CD14-positive monocyte (primary cell): ENCODE measurements at places on chromosomes 4 and X.

- peak; percentile 28 for DNase-seq
These were observed 36.3 kb downstream of the IL21 start for GRCh38 chr4:122584519-122584918.

- DNase-seq = no peak
These were observed 14.7 kb downstream of the TRIM2 start for GRCh38 chr4:153218961-153219360.

- DNase-seq = no peak
These were observed 238.2 kb downstream of the C4orf33 start for GRCh38 chr4:129334136-129334535.

- DNase-seq = no peak
These were observed 222.3 kb downstream of the CPE start for GRCh38 chr4:165600959-165601683.

- DNase-seq = no peak
These were observed 75.6 kb upstream of the MSX1 start for GRCh38 chr4:4783847-4784246.

GRCh38 chrX:110146521-110146920 is 143.6 kb downstream of the TMEM164 start:
- DNase-seq = peak; percentile 20

DNA sequence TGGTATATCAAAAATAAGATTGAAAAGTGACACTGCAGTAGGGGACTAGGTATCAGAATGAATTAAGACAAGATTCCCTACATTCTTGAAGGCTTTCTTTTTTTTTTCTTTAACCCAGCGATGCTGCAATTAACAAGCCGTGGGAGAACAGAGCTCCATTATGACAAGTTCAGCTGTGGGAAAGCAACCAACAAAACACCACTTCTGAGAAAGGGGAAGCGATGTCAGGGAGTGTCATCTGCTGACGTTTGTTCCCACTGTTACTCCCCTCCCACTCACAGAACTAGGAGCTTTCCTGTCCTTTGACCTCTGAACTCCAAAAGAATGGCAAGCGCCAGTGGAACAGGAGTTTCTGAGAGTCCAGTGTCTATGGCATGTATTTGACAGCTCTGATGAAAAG is 90.2 kb upstream of the SLITRK2 start:
- no peak for DNase-seq

- no peak for DNase-seq
These were observed 67.3 kb downstream of the C4orf46 start for GRCh38 chr4:158604369-158604768.

DNA sequence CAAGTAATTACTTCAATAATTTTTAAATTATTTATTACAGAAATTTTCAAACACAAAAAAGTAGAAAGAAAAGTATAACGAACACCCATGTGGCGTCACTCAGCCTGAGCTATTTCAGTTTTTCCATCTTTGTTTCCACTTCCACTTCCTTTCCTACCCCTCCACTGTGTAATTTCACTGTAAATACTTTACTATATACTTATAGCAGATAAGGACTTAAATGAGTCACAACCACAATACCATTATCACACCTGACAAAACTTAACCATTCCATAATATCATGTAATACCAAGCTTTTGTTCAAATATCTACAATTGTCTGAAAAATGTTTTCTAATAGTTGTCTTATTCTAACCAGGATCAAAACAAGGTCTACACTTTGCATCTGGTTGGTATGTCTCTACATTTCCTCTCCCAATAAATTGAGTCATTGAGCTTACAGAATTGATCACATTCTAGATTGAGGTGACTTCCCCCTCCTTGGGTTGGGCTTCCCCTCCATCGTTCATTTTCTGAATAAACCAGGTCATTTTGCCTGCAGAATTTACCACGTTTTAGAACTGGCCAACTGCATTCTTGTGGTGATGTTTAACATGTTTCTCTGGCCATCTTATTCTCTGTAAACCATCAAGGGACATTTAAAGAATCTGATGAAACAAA is 48.7 kb downstream of the ATP10D start:
- no peak for DNase-seq

DNA sequence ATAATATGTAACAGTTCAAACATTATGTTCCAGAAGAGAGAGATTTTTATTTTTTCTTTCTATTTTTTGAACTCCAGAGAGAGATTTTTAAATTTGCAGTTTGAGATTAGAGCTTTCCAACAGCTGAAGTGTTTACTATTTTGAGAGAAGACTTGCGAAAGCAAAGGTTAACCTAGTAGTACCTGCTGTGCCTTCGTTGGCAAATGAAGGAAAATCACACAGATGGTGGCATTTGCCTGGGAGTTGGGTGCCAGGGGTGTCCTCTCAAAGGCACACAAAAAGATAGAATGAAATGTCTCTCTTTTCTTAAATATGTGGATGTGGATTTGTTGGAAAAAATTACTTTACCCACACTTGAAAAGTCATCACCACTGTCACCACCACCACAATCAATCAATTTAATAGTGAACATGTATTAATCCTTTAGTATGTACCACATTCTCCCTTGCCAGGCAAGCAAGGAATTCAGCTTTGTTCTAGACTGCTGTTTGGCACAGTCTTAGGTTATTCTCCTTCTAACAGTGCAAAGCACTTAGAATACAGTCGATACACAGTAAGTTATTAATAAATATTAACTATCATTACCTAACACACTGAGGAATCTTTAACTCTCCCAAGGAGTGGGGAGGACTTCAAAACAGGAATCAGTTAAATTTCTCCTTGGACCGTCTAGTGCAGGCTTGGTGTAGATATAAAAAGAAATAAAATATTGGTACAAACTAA is 838.2 kb upstream of the FTHL17 start:
- DNase-seq = no peak

DNA sequence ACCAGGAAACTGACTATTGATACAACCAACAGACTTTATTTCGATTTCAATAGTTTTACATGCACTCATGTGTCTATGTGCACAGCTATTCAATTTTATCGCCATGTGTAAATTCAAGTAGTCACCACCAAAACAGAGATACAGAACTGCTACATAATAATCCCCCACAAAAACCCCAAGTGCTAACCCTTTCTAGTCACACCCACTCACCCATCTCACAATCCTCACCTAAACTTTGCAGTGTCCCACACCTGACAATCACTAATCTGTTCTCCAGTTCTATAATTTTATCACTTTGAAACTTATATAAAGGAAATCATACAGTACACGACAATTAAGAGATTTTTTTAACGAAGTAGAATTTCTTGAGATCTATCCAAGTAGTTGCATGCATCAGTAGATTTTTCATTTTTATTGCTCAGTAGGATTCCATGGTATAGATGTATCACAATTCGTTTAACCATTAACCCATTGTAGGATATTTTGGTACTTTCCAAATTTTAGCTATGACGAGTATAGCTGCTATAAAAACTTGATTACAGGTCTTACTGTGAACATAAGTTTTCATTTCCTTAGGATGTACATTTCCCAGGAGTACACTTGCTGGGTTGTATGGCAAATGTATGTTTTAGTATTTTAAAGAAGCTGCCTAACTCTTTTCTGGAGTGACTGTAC is 85.9 kb downstream of the CASK start:
- DNase-seq = no peak

GRCh38 chrX:68666580-68666979 is 19.1 kb downstream of the STARD8 start:
- DNase-seq = peak; percentile 68

DNA sequence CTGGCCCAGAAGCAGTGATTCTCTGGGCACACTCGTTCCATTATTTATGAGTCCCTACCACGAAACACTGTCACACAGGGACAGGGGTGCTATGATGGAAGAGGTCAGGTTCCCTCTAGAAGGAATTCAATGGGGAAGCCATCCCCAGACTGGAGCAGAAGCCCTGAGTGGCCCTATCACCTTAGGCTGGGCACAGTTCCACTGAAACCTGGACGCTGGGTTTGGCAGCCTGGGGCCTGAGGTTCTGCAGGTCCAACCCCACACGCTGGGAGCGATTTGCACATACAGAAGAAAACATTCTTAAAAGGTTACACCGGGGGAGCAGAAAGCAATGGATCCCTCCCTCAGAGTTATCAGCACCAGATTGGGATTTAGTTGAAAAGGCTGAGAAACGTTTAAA is 63.3 kb downstream of the PHKA2 start:
- no peak for DNase-seq

DNA sequence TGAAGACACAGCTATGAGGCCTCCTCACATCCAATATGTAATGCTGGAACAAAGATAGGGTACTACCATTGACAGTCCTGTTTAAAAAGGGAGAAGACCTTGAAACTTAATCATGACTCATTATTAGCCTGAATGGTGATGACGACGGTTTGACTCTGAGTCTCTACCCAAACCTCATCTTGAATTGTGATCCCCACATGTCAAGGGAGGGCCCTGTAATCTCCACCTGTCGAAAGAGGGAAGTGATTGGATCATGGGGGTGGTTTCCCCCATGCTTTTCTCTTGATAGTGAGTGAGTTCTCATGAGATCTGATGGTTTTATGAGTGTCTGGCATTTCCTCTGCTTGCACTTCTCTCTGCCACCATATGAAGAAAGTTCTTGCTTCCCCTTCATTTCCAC is 395.3 kb upstream of the CPEB2 start:
- no peak for DNase-seq

DNA sequence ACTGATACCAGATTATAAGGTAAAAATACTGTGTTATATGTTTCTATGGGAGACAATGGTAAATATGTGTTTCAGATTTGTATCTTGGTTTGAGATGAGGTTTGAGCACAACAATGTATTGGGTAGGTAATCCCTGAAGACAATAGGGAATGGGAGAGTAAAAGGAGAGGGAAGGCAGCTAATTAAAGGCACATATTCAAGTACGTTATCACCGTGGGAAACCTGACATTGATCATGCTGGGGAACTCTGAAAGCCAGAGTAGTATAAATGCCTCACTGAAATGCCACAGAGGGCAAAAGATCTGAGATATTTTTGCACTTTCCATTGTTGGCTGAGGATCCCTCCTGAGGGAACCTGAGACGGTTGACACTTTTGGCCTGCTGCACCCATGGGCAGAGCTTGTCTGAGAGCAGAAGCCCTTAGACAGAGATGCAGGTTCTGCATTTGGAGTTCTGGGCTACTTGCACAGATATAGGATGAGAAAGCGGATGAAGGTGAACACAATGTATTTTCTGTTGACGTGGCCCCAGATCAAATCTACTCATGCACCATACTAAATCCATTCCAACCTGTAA is 506.7 kb downstream of the PCDH18 start:
- no peak for DNase-seq

DNA sequence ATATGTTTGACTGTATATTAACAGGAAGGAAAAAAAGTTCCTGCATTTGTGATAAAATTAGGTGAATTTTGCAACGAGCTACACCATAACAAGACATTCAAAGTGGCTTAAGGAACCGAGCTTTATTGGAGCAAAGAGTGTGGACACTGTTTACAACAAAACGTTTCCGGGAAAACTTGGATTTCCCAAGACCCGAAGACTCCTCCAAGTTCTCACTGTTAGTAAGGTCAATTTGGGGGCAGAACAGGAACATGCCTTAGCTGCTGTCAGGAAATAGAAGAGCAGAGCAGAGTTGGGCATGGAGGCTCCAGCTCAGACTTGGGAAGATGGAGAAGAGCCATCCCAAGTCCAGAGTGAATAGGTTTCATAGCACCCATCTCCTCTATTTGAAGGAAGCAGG is 16.5 kb downstream of the ADH6 start:
- DNase-seq = no peak

DNA sequence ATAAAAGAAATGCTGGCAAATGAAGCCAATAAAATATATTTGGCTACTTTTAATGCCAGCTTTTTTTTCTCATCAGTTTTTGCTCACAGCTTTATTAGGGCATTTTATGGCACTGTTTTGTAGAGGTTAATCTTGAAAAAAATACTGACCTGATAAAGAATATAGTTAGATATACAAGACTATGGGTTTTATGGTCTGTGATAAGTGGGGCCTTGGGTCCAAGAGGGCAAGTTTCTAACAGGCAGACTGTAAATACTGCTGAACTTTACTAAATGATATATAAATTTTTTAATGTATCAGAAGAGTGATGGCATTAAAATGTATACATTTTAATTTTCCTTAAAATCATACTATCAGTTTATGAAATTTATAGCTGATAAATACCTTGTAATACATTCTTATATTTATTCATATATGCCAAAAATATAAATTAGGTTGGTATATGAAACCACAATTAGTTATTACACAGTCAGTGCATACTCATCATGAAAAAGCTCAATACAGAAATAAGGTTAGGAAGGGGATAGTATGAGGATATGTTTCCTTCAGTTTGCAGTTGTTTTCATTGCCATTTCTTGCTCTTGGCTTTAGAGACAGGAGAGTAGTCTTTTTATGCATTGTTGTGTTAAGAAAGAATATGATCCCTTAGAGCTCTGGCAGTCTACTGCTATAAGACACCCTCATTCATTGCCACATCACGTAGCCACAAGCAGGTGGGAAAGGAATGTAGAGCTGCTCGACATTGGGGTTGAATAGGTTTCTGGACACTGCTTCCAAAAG is 146.6 kb downstream of the TLL1 start:
- DNase-seq = no peak
